ENCODE measurements at places on chromosomes 1 and 21.

- no peak for DNase-seq
Observed at GRCh38 chr1:15139654-15140350, 13.7 kb upstream of the TMEM51 start.

DNA sequence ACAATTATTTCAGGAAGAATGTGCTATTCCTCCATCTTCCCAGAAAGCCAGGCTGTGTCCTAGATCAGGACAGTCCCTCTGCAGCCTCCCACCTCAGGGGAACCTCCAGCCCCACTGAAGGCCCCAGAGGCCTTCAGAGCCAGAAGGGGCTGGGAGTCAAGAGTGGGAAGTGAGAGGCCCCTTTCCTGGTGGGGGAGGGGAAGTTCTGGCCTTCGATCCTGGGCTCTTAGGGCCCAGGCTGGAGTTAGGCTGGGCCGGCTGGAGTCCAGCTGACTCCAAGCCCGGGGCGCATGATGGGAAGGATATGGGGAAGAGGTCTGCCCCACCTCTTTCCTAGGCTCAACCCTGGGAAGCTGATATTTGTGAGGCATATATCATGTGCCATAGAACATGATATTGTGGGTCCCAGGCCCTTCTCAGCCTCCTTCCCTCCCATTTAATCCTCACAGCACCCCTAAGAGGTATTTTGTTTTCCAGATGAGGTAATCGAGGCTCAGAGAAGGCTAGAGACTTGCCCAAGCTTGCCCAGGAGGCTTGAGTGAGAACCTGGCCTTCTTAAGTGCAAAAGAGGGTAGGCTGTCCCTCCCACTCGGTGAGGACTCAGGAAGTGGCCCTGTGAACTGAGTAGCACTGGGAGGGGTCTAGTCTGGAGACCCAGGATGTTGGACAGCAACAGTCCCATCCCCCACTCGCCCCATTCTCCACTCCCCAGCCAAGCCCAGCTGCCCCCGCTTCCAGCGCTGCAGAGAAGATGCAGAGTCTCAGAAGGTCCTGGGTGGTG lies 18.6 kb upstream of the HSPG2 start:
- no peak for DNase-seq

GRCh38 chr1:224183591-224184312 lies 712 bp downstream of the DEGS1 start:
- DNase-seq, result no peak

- DNase-seq, result no peak
Observed at GRCh38 chr1:59549903-59550302, 253.0 kb downstream of the FGGY start.

DNA sequence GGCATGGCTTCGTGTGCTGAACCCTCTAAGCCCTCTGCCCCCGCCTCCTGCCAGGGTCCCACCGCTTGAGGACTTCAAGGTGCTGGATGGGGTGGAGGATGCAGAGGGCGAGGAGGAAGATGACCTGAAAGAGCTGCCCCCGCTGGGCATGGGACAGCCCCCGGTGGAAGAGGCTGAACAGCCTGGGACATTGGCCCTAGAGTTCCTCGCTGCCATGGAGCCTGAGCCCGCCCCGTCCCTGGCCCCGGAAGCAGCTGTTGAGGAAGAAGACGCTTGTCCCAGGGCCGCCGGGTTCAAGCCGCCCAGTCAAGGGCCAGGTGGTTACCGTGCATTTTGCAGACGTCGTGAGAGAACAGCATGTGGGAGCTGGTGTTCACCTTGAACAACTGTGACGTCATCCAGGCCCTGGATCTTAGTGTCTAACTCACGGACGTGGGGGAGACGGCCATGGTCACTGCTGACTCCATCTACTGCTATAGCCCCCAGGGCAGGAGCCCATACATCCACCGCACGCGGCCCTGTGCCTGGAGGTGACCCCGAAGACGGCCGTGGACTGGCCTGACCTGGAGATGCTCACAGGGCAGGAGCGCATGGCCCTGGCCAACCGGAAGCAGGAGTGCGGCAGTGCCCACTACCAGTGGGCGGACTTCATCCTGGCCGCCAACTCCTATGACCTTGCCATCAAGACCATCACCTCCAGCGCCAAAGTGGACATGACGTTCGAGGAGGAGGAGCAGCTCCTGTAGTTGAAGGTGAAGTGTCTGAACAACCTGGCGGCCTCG lies 90.1 kb downstream of the PPP1R12B start:
- no peak for DNase-seq

GRCh38 chr21:26961698-26962097 lies 5.2 kb downstream of the ADAMTS5 start:
- DNase-seq, result no peak

GRCh38 chr1:200794506-200795065 lies 55.9 kb downstream of the CAMSAP2 start:
- no peak for DNase-seq

GRCh38 chr1:109756848-109757521 lies 6.7 kb downstream of the EPS8L3 start:
- DNase-seq, result no peak

GRCh38 chr1:58466630-58467241 lies 79.8 kb downstream of the OMA1 start:
- DNase-seq, result no peak

- no peak for DNase-seq
Observed at GRCh38 chr1:53023546-53023945, 38.5 kb upstream of the PODN start.

GRCh38 chr1:158007667-158008386 lies 14.4 kb downstream of the KIRREL1 start:
- no peak for DNase-seq

DNA sequence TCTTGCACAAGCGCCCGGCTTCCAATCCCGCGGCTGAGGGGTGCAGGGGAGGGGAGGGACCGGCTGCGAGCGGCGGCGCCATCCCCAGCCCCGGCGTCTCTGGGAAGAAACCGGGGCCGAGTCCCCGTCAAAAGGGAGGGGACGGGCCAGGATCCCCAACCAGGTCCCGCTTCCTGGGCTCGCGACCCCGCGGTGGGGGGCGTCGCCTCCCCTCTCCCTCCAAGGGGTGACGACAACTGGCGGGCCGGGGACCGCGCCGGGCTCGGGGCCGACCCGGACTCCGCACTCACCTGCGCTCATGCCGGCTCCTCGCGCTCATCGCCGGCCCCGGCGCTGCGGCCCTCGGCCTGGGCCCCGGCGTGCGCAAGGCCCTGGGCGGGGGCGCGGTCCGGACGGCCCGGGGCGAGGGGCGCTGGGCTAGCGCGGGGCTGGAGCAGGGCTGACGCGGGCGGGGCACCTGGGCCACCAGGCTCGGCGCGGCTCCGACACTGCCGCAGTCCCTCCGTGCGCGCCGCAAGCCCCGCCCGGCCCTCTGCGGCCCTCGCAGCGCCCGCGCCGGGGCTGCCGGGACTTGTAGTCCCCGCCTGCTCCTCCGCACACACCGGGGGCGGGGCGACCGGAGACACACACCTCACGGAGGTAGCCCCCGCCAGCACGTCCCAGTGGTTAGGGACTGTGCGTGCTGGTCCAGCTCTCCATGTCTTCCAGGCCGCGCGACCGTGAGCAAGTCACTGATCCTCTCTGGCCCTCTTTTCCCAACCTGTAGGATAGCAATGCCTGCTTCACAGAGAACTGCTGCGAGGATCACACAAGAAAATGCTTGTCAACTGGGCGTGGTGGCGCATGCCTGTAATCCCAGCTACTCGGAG lies at the start of gene ATP13A2:
Gene ATP13A2, minus strand, starts transcription at position 490 of the 869 bp plus-strand sequence. Its CDS starts 190 bp downstream, at position 300.
- DNase-seq, result peak; percentile 19

- DNase-seq, result no peak
Observed at GRCh38 chr1:62588000-62588399, 9.3 kb upstream of the ANGPTL3 start.

DNA sequence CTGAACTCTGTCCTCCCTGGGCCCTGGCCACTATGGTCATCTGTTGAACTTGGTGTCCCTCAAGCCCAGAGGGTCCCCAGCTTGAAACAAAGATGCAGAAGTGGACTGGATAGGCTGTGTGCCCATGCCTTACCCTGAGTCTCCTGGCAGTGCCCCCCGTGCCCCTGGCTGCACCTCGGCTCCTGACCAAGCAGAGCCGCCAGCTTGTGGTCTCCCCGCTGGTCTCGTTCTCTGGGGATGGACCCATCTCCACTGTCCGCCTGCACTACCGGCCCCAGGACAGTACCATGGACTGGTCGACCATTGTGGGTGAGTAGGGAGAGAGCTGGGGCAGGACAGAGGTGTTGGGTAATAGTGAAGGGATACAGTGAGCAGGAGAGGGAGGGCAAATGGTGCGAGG lies 10.7 kb downstream of the TIE1 start:
- no peak for DNase-seq

DNA sequence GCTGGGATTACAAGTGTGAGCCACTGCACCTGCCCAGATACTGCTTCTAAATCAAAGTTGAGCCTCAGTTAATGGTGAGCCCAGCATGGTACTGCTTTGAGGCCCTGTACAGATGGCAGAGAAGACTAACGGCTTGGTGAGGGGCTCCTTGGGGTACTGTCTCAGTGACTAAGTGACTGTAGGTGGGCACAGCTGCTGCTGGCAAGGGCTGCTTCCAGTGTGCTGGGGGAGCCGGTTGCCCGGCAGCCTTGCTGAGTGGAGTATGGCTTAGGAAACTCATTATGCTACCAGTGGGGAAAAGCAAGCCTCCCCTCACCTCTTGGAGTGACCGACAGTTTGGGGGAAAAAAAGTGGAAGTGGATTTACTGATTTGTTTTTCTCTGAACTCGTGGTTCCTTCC lies 23.6 kb upstream of the ARHGEF10L start:
- no peak for DNase-seq

DNA sequence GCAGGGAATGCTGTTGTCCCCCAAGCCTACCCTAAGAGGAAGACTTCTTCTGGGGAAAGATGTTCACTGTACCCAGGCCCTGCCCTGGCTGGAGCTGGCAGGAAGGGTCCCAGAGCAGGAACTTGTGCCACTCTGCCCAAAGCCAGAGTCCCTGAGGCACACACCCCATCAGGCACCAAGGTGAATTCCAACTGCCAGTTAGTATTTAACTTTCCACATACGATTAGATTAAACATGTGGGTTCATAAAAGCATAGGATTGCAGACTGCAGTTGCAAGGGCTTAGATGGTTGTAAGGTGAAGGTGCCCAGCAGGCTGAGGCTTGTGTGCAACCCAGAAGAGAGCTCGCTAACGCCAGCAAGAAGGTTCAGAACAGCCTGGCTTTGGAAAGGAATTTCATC lies at the start of gene KCNE2:
Gene KCNE2, plus strand, starts transcription at position 274 of the 400 bp plus-strand sequence. CDS start 6,473 bp downstream, outside the sequence.
- DNase-seq, result no peak

DNA sequence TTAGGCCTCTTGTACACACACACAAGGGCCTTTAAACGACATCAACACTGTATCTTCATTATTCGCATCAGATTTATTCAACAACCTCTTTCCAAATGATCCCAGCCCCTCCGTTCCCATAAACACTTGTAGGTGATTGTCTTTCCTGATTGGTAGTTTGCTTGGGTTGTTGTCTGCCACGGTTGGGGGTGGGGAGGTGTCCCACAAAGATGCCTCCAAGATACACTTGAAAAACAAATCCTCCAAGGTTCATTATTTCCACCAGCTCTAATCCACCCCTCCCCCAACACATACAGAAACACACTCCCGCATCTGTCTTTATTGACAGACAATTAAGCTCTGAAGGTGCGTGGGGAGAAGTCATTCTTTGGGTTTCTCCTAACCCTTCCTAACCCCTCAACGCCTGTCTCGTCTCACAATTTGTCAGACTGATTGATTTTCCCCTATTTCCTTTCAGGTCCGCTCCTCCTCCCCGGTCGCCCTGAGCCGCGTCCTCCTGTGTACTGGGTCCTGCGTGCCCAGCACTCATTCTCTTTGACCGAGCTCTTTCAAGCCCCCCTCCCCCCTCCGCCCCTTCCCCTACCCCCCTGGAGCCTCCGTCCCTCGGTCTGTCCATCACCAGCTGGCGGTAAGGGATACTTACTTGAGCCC lies 1.4 kb downstream of the WDR26 start:
- no peak for DNase-seq

- no peak for DNase-seq
Observed at GRCh38 chr1:214402613-214403083, 121.7 kb downstream of the SMYD2 start.

- no peak for DNase-seq
Observed at GRCh38 chr1:180116964-180117763, 37.5 kb upstream of the QSOX1 start.

DNA sequence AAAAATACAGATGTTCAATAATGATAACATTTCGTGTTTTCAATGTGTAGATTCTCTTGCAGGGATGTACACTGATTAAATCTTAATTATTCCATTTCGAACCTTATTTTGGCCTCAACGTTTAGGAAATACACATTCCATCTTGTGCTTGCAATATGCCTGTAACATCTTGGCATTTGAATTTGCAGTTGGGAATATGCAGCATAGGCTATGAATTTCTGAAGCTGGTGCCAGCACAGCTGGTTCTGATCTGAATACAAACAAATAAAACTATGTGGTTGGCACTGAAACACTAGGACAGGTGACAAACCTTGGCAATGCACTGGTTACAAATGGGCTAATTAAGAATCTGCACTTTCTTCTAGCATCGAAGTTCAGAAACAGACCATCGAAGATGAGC lies 108.4 kb downstream of the ERG start:
- DNase-seq, result no peak

GRCh38 chr1:74712881-74713280 lies 20.0 kb downstream of the CRYZ start:
- no peak for DNase-seq

DNA sequence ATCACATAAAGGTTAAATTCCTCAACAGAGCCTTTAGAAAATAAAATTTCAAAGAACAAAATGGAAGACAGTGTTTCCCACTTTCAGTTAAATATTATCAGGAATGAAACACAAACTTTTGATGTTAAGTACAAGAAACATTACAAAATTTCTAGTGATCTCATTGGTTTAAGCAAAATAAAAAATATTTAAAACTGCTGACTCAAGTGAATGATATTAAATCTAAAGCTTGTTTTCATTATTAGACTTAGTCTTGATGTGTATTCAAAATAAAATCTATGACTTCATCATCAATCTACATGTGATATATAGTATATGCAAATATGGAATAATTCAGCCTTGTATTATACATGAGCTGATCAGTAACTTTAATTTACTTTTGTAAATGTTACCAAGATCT lies 584.9 kb downstream of the PTBP2 start:
- no peak for DNase-seq

GRCh38 chr1:21237446-21238088 lies 52.7 kb downstream of the ECE1 start:
- DNase-seq, result no peak

DNA sequence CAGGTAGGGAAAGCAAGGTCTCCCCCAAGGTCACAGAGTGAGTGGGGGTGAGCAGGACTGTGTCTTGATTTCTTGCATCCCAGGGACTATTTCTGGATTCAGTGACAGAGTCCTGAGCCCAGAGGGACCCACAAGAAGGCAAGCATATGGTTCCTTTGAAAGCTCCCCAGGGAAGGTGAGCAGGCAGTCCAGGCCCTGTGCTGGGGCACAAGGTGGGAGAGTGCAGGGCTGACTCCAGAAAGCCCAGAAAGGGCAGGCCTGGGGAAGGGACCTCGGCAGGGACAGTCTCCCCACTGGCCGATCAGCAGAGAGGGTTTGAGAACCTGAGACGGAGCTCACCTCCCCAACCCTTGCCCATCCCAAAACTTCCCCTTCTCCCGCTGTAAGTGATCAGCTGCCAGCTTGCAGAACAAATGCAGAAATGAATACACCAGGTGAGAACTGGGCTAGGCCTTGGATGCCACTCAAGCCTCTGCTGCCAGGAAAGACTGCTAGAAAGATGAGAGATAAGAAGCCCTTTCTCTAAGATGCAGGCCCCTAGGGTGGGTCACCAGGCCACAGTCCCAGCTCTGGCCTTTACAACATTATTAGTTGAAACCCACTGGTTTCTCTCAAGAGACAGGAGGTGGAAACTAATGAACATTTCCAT lies 121.0 kb downstream of the GLIS1 start:
- DNase-seq, result no peak
